ENCODE measurements at places on chromosomes 12 and 14.

DNA sequence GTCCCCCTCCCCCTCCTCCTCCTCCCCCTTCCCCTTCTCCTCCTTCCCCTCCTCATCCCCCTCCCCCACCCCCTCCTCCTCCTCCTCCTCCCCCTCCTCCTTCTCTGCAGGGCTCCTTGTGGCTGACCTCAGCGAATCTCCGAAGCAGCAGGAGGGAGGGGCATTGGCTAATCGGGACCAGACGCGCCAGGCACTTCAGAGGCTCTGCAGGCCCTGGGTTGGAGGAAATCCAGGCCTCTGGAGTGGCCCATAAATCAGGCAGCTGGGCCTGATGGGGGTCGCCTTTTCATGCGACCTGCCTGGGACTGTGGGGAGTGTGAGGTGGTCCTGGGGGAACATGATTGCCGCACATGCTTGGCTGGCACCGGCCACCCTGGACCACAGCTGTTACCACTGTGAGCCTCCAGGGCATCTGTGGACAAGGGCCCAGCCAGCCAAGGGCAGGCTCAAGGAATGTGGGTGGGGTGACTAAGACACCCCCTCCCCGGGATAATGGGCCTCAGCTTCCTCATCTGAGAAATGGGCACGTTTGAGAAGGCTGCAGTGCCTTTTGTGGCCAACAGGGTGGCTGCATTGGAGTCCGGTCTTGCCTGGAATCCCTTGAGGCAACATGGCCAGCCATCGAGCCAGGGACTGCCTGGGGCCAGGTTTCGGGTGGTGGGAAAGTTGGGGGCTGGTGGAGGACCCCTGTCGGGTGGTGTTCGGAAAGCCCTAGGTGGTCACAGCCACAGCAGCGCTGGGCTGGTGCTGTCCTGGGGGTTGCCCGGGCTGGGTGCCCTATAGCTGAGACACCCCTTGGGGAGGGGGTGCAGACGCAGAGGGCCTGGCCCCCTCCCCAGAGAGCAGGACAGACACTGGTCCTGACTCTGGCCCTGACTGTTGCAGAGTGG, 12.0 kb downstream of the KIF26A start:
- DNase-seq: peak; percentile 65

DNA sequence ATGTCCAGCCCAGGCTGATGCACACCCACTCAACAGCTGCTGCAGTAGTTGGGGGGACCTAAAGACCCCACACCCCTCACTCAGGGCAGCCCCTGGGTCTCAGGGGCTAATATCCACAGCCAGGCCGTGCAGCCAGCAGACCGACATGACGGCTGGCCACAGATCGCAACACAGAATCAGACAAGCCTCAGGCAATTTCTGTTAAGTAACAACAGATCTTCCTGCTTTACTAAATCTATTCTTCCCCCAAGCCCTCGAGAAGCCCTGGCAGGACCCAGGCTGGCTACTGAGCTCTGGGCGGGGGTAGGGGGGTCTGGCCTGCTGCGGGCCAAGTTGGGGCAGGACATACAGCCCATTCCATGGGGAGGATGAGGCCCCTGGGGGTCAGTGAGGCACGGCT, 28.0 kb upstream of the NUDT14 start:
- no peak for DNase-seq

DNA sequence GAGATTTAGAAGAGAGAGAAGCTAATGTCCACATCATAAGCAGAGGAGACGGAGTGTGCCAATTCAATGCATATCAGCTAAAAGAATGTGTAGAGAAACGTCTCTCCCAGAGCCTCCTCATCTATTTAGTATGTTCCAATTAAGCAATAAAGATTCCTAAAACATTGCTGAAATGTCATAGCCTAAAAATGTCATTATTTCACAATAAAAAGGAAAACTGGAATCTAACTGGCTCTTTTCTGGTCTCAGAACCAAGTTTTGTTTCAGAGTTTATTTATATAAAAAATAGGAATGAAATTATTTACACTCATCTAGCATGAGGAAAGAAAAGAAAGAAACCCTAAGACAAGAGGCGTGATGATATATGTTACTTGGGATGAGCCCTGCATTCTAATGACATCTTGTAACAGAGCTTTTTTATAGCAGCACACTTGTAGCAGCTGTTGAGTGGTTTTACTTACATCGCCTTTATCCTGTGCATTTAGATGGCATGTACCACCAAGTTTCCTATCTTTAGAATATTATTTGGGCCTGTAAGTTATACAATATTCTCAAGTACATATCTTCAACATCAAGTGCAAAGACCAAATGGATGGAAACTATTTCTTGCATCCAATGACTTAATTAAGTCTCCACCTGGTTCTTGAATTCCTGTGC, 266.3 kb upstream of the PRKD1 start:
- DNase-seq: no peak

DNA sequence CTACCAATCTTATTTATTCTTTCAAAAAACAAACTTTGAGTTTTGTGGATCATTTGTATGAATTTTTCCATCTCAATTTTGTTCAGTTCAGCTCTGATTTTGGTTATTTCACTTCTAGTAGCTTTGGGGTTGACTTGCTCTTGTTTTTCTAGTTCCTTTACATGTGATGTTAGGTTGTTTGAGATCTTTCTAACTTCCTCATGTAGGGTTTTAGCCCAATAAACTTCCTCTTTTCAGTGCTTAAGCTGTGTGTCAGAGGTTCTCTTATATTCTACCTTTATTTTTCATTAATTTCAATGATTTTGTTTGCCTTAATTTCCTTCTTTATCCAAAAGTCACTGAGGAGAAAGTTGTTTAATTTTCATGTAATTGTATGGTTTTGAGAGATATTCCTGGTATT, 860.4 kb upstream of the FBXO33 start:
- DNase-seq: peak; percentile 11

- peak; percentile 24 for DNase-seq
These were observed 201.2 kb downstream of the ANO4 start for GRCh38 chr12:100995771-100996170.

- no peak for DNase-seq
These were observed 95.0 kb downstream of the IRF2BPL start for GRCh38 chr14:76933515-76933914.

DNA sequence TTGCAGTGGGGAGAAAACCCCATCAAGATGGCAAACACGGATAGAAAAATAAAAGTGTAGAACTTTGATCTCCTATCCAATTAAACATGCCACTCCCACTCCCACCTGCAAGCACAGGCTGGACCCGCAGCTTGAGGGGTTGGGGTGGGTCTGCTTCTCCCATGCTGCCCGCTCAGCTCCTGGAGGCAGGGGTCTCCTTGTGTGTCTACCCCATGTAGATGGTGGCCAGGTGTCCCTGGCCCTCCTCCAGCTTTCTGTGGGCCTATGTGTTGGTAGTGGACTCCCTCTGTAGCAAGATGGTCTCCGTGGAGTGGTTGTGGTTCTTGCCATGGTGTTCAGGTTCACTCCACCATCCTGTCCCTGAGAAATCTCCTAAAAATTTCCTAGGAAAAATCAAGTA, 23.5 kb upstream of the FGF23 start:
- DNase-seq: no peak

GRCh38 chr14:40139657-40140056, 707.4 kb upstream of the FBXO33 start:
- DNase-seq: no peak

GRCh38 chr14:69876221-69876847, 2.9 kb upstream of the SMOC1 start:
- DNase-seq: no peak

DNA sequence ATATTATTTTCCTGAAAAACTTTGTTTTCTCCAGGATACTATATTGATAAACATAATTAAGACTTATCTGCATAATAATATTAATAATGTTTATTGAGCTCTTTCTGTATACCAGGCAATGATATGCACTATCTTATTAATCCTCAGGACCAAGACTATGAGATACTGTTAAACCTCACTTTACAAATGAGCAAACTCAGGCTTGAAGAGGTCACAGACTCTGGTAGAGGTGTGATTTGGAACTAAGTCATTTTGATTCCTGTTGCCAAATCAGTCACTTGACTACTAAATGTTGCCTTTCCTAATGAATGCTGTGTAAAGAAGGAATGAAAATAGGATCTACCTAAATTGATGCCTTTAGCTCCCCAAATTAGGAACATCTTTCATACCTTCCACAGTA, 7.3 kb downstream of the SLC39A9 start:
- no peak for DNase-seq

DNA sequence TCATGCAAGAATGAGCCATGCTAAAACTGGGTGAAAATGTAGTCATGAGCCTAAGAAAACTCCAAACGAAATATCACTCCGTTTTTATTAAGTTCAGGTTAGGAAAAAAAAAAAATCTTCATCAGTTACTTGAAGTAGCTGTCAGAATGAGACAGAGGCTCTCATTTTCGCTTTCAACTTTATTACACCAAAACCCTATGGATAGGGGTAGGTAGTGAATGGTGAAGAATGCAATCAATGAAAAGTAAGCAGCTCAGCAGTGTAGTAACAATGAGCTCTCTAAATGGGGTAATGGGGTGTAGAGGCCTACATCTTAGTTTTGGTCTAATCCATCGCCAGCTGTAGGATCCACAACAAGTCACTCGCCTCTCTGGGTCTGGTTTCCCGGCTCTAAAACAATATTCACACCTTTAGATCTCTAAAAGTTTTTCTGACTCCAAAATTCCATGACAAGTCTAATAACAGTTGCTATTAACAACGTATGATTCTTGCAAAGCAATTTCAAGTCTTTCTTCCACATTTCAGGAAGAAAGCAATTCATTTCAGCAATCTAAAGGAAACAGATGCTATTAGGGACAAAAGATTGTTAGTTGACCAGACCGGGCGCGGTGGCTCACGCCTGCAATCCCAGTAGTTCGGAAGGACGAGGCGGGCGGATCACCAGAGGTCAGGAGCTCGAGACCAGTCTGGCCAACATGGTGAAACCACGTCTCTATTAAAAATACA, 1.7 kb downstream of the BTBD7 start:
- DNase-seq: no peak

Measured in NB4 (cell line).